ENCODE measurements at places on chromosomes 1 and 21.
A peak's percentile ranks its signal among the peaks of the same experiment; 100 is the strongest.

- no peak for DNase-seq
Measured at GRCh38 chr1:56376188-56376984, 203.0 kb downstream of the PLPP3 start.

- DNase-seq = no peak
Measured at GRCh38 chr1:174963529-174964125, 36.1 kb upstream of the CACYBP start.

- DNase-seq = no peak
Measured at GRCh38 chr1:207316141-207316540, 5.3 kb upstream of the CD55 start.

DNA sequence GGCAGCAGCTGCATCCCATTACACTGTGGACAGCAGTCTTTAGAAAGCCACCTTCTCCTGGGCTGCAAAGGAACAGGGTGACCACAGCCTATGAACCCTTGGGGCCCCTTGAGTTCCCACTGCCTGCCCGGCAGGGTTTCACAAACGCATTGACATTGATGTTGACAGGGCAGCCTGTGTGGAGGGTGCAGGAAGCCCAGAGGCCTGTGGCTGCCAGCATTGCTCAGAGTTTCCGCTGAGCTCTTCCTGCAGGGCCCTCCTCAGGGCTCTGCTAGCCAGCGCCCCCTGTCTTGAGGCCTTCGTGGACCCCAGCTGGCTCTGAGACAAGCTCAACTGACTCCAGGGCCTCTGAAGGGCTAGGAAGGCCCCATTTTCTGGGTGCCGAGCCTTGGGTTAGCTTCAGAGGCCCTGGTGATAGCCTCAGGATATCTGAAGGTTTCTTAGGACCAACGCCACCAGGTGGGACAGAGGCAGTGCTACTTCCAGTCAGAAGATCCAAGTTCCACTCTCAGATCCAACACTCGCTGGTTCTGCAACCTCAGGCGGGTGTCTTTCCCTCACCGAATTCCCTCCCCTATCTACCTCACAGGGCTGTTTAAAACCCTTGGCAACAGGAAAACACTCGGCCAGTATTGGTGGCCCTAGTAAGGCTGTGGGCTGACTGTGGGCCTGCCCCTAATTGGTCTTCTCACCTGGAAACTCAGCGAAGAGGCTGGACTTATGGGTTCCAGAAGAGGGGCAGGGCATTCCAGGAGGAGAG, 27.2 kb upstream of the EPS8L3 start:
- DNase-seq = peak; percentile 67

DNA sequence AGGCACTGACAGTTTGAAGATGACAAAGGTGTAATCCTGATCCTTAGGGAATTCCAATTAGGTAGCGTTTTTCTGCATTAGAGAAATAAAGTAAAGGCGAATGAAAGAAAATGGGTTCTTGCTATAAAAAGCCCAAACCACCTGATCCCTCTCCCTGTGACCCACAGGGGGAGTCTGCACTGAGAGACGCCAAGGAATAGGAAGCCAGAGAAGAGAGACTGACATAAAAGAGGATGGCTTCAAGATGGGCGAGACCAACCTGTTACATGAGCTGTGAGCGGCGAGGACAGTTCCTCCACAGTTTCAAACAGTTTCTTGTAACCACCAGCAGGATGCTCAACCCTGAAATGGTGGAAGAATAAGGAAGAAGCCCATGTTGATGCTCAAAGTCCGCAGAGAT, 1.4 kb downstream of the RPE65 start:
- no peak for DNase-seq

- DNase-seq = no peak
Measured at GRCh38 chr21:31905503-31906451, 33.0 kb downstream of the HUNK start.

DNA sequence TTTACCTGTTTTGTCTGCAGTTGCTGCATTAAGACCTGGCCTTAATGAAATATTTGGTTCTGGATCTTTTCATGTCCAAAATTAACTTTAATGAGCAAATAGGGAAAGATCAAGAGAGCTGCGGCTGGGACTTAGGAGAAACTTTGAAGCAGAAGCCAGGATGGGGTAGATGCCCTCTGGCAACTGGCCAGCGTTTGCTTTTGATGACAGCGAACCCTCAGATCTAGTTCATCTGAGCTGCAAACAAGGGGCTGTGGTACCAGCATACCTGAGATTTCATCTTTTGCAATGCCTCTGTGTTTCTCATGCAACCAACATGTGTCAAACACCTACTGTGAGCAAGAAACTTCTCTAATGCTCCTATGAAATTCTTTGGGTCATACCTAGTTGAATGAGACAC, 13.0 kb upstream of the TEDDM1 start:
- no peak for DNase-seq

DNA sequence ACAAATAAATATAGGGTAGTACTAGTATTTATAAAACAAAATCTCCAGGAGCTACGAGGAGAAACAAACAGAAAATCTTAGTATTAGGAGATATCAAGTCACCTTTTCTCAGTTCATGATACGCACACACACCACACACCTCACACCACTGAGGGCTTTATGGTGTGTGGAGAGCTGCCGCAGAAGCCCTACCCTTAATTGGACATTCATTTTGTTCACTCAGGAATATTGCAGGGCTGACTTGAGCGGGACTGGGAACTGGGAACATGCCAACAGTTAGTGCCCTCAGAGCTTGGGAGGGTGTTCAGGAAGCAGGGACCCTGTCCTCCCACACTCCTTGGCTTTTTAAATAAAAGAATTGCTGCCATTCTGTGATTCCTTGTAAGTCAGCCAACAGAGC, 386.8 kb downstream of the RYR2 start:
- DNase-seq = no peak

DNA sequence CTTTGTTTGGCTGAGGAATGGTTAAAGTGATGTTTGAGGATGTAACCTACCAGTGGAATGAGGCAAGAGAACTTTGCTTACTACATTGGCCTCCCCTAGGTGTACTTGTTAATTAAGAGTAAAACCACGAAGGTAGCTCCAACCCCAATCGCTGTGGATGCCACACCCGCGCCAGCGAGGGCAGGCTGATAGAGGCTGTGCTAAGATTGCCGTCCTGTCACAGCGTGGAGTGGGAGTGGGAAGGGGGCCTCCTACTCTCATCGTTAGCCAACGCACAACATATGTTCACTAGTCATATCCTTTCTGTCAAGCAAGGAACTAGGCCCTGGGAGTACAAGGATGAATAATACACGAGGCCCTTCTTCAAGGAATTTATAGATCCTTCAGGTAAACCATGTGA, 99.6 kb downstream of the RUNX1 start:
- DNase-seq = no peak

GRCh38 chr1:22188436-22188835, 45.5 kb upstream of the WNT4 start:
- no peak for DNase-seq

DNA sequence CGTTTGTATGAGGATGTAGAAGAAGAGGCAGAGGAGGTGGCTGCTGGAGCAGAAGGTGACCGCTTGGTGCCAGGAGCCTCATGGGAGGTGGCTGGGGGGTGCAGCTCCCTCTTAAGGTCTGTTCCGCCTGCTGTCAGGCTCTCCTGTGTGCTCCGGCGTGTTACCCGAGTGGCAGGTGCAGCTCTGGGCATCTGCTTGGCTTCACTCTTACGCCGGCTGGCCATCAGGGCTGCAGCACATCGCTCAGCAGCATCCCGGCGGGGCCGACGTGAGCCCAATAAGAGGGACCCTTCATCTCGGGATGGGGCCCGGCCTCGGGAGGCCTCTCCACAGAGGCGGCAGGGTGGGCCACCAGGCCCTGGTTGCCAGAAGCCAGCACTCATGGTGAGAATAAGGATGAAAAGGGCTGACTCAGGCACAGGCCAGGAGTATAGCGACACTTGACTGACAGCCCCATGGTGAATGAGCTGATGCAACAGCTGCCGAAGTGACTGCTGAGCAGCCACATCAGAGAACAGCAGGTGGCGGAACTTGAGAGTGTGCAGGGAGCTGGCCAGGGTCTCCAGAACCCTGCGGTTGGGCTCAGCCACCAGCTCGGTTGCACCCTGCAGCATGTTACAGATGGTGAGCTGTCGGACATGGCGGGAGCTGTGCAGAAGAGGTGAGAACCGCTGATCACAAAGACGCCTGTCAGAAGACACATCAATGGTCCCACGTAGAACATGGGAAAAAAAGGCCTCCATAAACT, 17.5 kb downstream of the LRRC41 start:
- peak; percentile 25 for DNase-seq

GRCh38 chr1:30879126-30879786, 29.3 kb downstream of the SDC3 start:
- DNase-seq = no peak

DNA sequence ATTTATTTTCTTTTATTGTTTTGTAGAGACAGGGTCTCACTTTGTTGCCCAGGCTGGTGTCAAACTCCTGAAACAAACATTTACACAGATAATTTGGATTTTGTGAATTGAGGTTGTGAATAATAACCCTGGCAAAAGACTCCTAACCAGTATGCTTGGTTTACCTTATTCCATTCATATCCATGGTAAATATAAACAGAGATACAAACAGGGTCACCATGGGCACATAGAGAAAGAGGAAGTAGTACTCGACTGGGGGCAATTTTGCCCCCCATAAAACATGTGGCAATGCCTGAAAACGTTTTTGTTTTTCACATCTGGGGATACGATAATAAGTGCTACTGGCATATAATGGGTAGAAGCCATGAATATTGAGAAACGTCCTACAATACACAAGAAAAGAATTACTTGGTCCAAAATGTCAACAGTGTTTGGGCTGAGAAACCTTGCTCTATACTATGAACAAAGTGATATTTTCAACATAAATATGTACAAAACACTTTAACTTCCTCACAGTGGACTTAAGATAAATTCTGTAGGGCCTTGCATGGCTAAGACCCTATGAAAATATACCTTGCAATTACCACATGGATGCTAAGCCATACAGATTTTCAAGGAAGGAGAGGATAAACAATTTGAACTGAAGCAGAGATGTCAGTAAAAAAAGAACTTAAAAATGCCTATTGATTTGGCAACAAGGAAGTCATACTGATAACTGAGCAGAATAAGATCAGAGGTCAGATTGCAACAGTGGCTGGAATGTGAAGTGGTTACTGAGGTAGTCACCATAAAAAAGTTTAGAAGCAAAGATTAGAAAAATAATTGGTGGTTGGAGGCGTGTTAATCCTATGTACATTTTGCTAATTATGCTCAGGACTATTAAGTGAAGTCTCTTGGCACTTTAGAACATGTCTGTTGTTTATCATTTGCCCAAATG, 27.4 kb upstream of the ASPM start:
- no peak for DNase-seq

DNA sequence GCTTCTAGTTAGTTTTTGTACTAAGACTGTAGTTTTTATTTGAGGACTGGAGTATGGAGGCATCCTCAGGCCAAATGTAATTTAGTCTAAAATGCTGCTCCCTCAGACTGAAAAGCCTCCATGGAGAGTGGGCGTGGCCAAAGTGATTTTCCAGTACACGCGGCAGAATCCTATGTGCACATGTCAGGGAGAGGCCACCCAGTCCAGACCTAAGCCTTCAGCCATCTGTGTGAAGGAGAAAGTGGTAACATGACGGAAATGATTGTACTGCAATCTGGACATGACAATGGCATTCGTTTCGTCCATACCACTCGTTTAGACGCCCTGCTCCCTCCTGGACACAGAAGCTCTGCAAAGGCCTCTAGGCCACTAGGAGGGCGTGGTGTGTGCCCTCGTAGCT, 56.2 kb downstream of the PCP4 start:
- DNase-seq = no peak

DNA sequence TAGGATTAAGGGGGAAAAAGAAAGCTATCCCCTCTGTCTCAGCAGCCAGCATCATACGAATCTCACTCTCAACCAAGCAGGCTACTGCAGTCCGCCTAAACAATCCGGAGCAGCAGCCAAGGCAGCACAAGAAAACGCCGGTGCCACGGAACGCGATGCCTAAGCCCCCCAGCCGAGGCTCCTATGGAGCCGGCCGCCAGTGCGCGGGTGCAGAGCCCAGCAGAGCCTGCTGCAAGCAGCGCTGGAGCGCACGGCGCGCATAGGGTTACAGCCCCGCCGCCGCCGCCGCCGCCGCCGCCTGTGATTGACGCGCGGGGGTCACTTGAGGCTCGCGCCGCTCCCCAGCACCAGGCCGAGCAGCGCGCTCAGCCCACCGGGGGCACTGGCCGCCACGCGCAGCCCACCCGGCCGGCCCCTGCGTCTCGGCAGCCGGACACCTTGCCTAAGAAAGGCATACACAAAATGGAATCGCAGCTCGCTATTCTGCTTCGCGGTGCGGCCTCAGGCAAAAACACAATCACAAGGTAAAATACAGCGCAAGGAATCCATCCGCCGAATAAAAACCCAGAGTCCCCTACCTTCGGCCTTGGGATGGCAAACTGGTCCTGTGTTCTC, 780 bp downstream of the HIVEP3 start:
- no peak for DNase-seq

DNA sequence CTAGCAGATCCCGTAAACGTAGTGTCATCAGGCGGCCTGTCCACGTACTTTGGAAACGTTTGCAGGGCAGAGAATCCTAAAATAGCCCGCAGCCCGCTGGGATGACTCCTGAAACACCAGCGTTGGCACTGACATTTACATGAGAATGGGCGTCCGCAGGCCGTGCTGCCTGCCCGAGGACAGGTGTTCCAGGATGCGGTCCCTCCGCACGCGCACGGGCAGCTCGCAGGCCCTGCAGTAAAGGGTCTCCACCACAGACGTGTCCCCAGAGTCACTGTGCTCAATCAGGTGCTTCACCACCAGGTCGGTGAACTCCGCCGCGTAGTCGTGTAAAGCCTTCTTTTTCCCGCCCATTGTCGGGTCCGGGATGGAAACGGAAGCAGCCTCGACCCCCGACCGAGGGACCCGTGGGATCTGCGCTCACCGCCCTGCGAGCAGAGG, 5.8 kb upstream of the CCDC27 start:
- DNase-seq = no peak
